ENCODE measurements at places on chromosomes 1 and 21.

DNA sequence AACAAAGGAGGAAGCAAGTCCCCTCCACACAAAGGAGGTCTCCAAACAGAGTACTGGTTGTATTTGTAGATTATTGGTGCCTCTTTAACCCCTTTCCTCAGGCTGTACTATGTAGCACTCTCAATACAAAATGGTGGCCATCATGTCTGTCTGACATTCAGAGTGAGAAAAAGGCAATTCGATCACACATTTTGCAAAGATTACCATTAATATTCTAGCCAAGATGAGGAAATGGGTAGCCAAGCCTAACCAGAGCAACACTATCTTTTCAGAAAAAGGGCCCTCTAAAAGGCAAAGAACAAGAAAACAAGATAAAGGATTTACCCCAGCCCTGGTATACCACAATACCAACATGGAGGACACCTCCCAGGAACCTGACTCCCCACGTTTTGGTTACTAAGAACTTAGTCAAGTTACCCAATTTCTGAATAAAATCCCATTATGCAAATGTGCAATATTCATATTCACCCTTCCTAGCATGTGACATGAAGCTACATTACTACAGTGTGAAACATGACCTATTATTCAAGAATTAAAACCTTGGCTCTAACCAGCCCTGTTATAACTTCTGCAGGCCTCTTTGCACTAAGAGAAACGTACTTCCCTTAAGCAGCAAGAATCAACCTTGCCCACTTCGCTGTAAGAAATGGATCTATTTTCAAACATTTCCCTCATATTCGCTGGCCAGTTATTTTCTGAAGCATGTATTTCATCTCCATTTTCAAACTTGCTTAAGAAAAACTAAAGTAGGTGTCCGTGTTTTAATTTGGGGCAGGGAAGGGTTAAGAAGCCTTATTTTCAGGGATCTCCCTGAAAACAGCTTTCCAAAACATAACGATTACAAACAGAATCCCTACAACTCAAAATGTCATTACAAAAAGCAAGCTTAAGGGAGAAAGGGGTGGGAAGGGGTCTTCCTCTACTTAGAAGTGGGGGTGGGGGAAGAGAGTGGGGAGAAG lies 2.1 kb downstream of the KDM5B start:
- DNase-seq: peak; percentile 51

GRCh38 chr1:104807590-104807989 lies 1057.9 kb downstream of the AMY1C start:
- DNase-seq: no peak

DNA sequence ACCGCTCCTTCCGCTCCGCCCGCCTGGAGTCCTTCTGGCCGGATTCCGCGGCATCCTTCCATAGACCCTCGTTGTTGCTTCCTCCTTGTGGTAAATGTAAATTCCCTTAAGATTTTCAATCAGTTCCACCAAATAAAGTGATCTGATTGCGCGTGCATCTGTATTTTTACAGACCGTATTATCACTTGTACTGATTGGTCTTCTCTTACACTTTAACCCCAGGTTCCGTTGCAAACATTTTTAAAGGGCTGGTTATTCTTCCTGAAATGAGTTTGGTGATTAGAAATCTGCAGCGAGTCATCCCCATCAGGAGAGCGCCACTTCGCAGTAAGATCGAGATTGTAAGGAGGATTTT lies 483 bp downstream of the YBEY start:
- DNase-seq: no peak

DNA sequence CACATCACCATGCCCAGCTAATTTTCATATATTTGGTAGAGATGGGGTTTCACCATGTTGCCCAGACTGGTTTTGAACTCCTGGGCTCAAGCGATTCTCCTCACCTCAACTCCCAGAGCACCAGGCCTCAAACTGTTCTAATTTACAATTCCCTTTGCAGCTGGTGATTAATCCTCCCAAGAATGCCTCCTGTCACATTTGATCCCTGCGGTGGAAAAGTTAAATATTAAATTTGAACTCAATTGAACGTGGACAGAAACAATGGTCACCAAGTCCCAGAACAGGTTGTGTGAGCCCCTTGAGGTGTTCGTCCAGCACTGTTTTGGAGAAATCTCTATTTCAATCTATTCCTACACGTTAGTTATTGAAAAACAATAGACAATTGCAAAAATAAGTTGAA lies 2.0 kb upstream of the ANKRD35 start:
- DNase-seq: peak; percentile 27

DNA sequence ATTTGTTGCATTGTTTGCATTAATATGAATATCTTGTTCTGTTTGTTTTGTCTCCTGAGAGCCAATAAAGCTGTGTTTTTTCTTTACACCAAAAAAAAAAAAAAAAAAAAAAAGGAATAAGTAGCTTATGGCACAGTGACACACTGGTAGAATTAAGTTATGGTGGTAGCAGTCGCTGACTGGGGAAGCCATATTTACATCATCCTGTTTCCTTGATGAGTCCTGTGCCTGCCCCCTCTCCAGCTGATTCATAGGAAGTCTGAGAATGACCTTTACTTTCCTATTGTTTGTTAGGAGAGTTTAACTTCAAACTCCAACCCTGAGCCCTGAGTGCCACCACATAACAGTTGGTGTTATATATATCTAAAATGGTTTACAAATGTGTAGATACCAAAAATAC lies 62.2 kb downstream of the OBSCN start:
- peak; percentile 77 for DNase-seq

DNA sequence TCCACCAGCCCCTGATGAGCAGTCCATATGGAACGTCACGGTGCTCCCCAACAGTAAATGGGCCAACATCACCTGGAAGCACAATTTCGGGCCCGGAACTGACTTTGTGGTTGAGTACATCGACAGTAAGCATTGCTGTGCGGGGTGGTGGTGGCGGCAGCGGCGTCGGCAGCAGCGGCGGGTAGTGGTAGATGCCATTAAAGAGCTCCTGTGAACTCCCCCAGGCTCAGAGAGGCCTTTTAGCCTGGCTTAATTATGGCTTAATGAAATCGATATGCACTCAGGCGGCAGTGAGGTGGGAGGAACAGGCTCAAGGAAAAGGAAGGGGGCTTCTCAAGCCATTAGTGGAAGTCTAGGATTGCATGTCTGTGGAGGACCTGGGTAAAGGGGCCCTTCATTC lies 41.9 kb upstream of the CNTN2 start:
- no peak for DNase-seq

DNA sequence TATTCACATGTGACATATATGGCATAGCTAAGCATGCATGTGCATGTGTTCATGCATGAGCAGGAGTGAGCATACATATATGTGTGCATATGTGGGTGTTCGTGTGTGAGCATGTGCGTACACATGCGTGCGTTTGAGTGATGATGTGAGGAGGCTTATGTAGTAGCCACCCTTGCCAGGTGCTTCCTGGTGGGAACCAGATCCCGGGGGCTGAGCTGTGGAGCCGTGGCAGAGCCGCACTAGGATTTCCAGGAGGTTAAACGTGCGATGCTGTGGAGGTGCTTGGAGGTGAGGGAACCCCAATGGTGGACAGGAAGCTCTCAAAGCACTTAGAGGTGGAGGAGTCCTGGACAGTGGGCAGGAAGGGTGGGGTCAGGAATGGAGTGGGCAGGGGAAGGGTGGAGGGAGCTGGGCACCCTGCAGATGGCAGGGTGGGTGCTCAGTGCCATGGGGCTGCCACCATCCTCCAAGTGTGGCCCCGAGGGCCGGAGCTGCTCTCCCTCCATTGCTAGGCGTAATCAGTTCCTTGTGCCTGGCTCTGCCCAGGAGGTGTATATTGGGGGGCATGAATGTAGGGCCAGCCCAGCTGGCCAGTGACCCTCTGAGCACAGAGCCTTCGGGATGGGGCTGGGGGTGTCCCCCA lies 48.5 kb downstream of the COL18A1 start:
- DNase-seq: no peak

GRCh38 chr1:175750366-175751071 lies 7.1 kb upstream of the TNR start:
- no peak for DNase-seq

DNA sequence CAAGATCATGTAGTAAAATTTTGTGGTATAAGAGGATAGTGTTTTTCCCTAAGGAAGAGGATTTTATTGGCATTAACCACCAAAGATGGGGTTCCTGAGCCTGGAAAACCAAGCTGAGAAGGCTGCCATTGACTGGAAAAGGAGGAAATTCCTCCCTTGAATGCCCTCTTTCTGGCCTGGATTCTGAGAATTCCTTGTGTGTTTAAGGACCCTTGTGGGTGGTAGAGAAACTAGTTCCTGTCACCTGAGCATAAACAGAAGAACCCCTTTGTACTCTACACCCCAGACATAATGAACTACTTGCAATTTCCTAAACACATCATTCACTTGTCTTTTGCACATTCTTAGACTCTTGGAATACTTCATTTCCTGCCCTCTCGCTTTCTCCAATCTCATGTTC lies 33.1 kb upstream of the CEP350 start:
- no peak for DNase-seq

GRCh38 chr1:234716908-234717375 lies 107.0 kb upstream of the IRF2BP2 start:
- no peak for DNase-seq

GRCh38 chr1:159300146-159300545 lies 2.0 kb upstream of the FCER1A start:
- no peak for DNase-seq

DNA sequence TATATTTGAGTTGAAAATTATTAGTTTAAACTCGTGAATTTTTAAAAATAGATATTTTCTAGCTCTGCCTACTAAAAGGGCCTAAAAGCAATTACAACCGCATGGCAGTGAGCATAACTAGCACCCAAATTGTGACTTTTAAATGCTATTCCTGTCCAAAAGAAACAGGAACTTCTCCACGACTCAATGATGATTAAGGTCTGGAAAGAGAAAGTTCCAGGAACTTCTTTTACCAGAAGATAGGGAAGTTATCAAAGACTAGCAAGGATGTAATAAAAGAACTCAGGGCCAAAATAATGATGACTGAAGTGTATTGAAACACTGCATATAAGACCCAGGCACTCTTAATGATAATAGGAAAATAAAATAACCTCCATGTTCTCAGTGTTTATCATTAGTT lies 313.0 kb downstream of the PLPP3 start:
- DNase-seq: no peak

DNA sequence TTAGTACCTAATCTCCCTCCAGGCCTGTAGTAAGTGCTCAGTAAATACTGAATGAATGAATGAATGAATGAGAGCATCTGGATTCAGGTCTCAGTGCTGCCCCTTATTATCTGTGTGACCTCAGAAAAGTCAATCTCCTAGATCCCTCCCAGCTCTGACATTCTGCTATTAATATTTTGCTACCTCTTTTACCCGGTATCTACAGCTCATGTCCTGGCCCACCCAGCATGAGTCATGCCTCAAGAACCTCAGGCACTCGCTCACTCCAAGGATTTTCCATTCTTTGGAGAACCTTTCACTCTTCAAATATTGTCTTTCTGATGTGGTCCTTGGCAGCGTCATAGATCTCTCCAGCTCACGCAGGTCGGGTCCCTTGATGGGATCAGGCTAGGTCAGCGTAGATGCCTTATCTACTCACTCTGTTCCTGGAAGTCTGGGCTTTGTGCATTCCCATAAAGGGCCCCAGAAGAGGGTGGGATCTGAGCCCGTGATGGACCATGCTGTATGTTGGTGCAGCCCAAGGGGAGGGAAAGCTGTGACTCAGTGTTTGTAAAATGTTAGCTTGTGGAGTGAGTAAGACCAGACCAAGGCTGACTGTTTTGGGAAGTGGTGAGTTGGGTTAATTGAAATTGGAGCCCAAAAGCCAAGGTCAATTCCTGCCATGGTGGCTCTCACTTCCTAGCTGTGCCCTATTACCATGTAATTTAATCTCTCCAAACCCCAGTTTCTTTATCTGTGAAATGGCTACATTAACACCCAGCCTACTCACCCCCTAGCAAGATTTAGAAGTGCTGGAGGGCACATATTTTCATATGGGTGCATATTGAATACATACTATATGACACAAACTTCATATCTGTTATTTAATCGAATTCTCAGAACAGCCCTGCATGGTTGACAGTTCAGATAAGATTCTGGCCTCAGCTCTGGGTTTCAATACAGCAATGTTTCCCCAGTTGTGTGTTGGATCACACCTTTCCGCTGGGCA lies 214.1 kb upstream of the USP24 start:
- peak; percentile 99 for DNase-seq

DNA sequence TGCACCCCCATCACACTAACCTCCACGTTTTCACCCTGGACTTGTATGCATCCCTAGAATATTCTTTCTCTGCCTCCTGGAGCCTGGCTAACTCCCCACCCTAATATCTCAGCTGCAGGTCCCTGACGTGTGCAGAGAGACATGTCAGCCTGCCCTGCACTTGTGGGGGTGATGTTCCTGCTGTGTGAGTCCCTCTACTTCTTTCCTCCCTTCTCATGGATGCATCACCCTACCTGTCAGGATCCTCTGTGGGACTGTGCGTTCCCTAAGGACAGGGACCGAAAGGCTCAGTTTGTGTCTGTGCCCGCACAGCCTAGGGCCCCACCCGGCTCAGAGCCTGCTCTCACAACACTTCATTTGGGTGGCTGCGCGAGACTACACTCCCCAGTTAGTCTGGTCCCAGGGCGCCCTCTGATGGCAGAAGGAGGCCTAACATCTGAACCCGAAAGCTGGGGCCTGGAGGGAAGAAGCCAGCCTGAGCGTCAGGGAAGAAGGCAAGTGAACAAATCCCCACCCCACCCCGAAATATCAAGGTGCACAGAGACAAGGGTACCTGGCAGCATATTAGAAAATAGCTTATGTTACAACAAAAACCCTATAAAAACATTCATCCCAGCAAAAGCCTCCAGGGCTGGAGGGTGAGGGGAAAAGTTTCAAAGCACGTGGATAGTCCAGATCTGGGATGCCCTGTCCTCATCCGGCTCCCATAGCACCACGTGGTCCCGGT lies 3.7 kb downstream of the CD52 start:
- peak; percentile 79 for DNase-seq

DNA sequence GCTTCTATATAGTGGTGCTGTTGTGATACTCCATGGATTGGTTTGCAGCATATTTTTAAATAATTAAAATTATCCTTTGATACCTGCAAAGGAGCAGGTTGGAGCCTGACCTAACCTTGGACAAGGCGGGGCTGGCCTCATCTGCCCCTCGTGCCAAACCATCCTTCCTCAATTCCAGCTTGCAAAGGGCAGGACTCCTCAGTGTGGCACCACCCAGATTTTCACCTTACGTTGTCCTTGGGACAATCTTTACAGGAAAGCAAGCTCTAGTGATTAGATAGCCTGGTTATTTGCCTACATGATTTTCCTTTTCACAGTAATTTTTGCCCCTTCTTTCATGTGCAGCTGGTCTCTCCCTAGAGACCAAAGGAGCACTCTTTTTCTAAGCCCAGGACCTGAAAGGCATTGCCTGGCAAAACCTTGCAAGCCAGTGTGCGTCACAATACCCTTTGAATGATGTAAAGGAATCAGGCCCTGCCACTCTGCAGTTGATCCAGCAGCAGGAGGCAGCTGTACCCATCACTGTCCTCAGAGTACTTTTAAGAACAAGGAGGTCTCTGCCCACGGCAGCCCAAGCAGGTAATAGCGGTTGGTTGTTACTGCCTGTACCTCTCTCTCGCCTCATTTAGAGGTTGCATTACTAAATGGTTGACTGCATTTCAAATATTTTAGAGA lies 99.4 kb downstream of the ADSS2 start:
- DNase-seq: no peak

- no peak for DNase-seq
These were observed 41.0 kb downstream of the NENF start for GRCh38 chr1:212473729-212474128.

GRCh38 chr1:201355471-201355870 lies 22.0 kb downstream of the TNNT2 start:
- DNase-seq: no peak

- DNase-seq: no peak
These were observed 1557.0 kb downstream of the MRPL39 start for GRCh38 chr21:24050231-24050630.
